ENCODE measurements at places on chromosomes 11 and 22. TPM values are rescaled to one million over a fixed set of nuclear protein-coding genes. Genes with fewer than 3 reads are reported as not detected.

DNA sequence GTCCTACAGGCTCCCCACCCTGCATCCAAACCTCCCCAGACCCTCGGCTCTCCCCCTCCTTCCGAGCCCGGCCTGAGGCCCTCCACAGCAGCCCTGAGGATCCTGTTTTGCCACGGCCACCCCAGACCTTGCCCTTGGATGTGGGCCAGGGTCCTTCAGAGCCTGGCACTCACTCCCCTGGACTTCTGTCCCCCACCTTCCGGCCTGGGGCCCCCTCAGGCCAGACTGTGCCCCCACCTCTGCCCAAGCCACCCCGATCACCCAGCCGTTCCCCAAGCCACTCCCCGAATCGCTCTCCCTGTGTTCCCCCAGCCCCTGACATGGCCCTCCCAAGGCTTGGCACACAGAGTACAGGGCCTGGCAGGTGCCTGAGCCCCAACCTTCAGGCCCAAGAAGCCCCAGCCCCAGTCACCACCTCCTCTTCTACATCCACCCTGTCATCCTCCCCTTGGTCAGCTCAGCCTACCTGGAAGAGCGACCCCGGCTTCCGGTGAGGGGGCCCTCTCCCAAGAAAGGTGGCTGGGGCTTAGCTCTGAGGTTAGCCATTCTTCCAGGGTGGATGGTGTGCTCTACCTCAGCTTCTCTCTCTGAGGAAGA is 2.9 kb downstream of the INPP5J start:
- DNase-seq = no peak

GRCh38 chr22:31583861-31584485 is 78.0 kb downstream of the PISD start:
- DNase-seq = no peak

Gene RHBDD3
- 18.9 TPM for total RNA-seq

Gene OR2AG1
- not detected for total RNA-seq

- no peak for DNase-seq
Observed at GRCh38 chr11:77113382-77114088, 10.9 kb downstream of the OMP start.

Gene SLC17A6
- total RNA-seq = not detected

GRCh38 chr11:1126491-1126926 is 31.2 kb upstream of the MUC5AC start:
- no peak for DNase-seq

Gene LMO1
- total RNA-seq = not detected

- DNase-seq = no peak
Observed at GRCh38 chr11:23099256-23099655, 239.0 kb upstream of the CCDC179 start.

Gene MUC6
- 1.0 TPM for total RNA-seq

DNA sequence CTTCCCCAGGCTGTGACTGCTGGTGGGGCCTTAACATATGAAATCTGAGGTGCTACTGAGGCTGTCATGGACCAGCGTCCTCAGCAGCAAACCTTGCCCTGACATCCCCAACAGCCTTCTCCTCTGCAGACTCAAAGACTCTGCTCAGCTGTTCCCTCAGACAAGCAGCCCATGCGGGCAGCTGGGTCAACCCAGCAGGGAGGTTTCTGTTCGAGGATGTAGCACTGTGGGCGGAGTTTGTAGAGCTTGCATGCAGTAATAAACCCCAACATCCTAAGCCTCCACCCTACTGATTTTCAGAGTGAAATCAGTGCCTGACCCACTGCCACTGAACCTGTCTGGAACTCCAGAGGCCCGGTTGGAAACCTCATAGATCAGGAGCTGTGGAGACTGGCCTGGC is 88.8 kb upstream of the XKR3 start:
- DNase-seq = no peak

- no peak for DNase-seq
Observed at GRCh38 chr22:46180370-46181137, 30.2 kb downstream of the PPARA start.

DNA sequence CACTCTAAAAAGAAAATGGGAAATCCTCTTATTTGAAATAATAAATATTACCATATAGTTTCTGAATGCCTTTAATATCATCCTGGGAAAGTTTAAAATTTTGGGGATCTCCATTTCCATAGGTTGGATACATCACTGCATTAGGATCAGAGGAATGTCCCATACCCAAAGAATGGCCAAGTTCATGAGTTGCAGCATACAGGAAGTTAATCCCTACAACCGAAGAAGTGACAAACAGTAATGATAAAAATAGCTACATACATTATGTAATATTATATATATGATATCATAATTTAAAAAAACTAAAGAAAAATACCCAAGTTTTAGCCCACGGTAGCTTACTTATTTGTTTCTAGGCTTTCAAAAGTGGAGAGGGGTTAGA is 7.4 kb downstream of the MMP7 start:
- no peak for DNase-seq

DNA sequence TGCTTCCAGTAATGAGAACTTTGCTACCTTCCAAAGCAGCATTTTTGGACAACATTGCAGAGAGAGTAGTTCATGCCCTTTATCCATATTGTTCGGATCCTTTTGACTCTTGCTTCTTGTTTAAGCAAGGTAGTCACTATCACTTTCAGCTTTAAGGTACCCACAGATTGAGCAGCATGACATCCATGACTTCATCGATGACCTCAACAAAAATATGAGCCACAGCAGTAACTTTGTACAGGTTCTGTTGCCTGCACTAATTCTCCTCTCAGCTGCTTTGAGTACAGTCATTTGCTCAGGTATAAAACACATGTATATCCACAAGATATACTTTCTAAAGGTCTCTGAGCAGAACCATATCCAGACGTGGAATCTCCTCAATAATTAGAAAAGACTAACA is 546.3 kb downstream of the SOX6 start:
- DNase-seq = no peak

Gene PHF21B
- not detected for total RNA-seq

GRCh38 chr22:49284931-49285330 is 542.7 kb downstream of the BRD1 start:
- DNase-seq = no peak

DNA sequence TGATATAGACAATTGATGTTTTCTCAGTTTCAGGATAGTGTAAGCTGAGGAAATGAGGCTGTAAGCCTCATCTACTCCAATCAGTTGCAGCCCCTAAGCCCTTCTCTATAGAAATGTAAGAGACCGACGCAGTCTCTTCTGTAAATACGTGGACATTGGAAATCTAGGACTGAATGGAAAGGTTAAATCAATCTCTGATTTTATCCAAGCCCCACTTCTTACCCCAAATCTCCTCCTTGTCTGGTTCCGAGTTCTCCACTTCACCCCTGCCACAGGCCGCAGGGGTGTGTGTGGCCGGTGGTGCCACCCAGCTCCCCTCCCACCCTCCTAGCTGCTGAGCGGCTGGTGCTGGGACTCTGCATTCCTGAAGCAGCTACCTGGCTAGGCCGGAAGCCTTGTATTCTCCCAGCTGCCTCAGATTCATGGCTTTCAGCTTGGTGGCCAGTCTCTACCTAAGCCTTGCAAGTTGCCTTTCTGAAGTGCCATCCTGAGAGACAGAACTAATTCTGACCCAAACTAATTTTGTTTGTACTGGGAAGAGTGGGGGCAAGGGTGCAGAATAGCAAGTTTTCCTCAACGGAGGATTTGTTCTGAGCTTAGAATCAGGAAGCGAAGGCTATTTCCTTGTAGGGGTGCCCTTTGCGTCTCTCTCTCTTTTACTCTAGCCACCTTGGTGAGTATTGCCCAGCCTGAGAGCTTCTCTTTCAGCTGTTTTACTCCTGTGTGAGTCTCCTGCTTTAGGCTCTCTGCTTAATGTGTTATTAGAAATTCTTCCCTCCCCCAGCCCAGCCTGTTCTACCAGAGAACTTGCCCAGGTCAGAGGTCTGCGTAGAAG is 749 bp downstream of the VWA5A start:
- no peak for DNase-seq

DNA sequence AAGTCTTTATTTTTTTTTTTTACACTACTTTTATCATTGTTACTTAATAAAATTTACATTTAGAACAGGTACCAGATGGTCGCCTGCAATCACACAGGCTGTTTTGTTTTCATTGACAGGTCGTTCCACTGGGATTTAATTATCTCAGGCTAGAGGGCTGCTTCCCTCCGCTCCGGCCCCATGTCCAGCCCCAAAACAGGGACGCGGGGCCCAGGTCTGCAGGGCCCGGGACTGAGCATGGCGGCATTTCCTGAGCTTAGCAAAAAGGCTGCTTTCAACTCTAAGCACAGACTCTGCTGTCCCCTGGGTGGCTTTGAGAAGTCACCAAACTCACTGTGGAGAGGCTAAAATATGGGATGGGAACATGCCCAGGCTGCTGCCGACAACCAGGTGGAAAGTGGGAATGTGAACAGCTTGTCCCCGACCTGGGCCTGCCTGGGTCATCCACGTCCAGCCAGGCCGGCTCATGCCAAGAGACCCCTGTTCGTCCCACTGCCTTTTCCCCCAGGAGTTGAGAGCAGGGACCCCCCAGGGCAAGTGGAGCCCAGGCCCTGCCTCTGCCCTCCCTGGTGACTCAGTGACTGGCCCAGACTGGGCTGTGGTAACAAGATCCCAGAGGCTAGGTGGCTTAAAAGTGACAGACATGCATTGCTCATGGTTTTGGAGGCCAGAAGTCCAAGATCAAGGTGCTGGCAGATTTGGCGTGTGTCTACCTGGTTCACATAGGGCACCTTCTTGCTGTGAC is 150.0 kb downstream of the SHANK2 start:
- DNase-seq = no peak

GRCh38 chr11:96798445-96798844 is 408.6 kb downstream of the JRKL start:
- no peak for DNase-seq

Gene PLAAT2
- total RNA-seq = 1.2 TPM

DNA sequence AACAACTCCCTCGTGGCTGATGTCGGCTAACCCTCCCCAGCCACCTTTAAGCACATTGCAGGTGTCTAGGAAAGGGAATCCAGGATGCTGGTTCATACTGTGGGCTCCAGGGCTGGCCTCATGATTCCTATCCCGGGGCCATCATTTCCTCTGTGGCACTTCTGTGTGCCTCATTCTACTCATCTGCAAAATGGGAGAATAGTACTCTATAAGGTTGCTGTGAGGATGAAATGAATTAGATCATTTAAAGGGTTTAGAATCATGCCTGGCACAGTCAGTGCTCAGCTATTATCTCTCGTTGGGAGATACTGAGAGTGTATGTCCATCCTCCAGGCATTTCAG is 4.3 kb upstream of the FADS3 start:
- no peak for DNase-seq

Gene FGF19
- 0.15 TPM for total RNA-seq

DNA sequence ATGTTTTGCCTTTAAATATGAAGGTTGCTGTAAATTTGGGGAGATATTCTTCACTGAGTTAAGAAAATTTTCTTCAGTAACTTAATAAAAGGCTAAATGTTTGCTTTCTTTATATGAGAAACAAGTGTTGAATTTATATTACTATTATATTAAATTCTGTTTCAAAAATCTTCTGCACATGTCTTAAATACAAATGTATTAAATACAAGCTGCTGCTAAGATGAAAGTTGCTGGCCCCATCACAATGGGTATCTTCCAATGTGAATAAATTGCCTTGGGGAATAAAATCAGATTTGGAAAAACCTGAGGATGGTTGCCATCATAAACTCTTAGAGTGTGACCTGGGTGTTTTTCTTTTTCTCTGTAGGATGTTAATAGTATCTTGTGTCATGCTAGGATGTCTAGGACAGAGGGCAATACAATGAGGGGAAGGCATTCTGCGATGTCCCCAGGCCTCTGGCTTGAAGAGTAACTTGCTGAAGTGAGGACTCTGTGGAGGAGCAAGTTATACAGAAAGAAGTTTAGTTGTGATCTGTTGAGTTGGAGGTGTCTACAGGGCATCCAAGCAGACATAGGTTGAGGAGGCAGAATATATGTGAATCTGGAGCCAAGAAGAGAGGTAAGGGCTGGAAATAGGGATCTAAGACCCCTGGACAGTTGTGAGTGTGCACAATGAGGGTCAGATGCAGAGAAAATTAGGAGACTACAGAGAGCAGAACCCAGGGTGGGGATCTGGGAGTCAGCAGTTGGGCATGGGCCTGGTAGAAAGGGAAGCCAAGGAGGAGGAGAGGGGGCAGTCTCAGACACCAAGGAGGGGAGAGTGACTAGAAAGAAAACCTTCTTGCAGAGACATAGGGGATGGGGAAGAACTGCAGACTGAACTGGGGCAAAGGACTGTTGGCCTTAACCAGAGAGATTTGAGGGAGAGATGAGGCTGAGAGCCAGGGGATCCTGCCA is 4.8 kb downstream of the IGLL5 start:
- no peak for DNase-seq

Gene CNGA4
- total RNA-seq = not detected

Gene TEAD1
- 29.6 TPM for total RNA-seq

DNA sequence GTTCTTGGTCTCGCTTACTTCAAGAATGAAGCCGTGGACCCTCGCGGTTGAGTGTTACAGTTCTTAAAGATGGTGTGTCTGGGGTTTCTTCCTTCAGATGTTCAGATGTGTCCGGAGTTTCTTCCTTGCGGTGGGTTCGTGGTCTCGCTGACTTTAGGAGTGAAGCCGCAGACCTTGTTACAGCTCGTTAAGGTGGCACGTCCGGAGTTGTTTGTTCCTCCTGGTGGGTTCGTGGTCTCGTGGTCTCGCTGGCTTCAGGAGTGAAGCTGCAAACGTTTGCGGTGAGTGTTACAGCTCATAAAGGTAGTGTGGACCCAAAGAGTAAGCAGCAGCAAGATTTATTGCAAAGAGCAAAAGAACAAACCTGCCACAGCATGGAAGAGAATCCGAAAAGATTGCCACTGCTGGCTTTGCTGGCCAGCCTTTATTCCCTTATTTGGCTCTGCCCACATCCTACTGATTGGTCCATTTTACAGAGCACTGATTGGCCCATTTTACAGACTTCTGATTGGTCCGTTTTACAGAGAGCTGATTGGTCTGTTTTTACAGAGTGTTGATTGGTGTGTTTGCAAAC is 27.1 kb upstream of the NXPE2 start:
- no peak for DNase-seq

DNA sequence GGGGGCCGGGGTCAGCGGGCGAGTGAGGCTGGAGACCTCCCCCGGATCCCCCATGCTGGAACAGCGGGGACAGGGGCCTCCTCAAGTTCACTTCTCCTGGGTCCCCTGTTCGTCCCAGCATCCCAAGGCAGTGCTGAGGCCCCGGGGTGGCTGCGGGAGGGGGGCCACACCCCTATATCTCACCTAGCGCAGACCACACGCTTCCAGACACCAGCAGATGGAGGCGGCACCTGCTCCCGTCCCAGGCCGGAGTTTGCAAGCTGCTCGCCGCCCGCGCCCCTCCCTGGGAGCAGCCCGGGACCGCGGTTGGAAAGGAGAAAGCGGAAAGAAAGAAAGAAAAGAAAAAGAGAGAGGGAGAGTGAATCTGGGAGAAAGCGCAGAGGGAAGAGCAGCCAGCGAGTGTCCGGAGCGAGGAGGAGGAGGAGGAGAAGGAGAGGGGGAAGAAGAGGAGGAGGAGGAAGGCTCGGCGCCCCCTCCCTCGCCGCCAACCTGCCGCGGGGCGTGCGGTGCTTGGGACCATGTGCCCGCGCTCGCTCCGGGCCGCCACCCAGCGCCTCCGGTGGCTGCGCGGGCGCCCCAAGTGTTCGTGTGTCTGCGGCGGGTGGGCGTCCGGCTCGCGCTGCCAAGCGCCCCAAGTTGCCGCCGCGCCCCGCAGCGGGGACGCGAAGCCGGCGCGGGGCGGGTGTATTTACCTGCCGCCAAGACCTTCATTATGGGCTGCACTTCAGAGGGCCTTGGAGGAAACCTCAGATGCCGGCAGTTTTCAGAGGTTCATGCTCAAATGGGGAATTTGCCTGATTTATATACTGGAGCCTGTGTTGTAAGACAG is at the start of gene LIF:
Gene LIF, minus strand, starts transcription at position 775 of the 829 bp plus-strand sequence. Its CDS starts 64 bp downstream, at position 711.
- no peak for DNase-seq
